ENCODE measurements at places on chromosomes 6 and 20. TPM values are rescaled to one million over a fixed set of nuclear protein-coding genes. Genes with fewer than 3 reads are reported as not detected.

DNA sequence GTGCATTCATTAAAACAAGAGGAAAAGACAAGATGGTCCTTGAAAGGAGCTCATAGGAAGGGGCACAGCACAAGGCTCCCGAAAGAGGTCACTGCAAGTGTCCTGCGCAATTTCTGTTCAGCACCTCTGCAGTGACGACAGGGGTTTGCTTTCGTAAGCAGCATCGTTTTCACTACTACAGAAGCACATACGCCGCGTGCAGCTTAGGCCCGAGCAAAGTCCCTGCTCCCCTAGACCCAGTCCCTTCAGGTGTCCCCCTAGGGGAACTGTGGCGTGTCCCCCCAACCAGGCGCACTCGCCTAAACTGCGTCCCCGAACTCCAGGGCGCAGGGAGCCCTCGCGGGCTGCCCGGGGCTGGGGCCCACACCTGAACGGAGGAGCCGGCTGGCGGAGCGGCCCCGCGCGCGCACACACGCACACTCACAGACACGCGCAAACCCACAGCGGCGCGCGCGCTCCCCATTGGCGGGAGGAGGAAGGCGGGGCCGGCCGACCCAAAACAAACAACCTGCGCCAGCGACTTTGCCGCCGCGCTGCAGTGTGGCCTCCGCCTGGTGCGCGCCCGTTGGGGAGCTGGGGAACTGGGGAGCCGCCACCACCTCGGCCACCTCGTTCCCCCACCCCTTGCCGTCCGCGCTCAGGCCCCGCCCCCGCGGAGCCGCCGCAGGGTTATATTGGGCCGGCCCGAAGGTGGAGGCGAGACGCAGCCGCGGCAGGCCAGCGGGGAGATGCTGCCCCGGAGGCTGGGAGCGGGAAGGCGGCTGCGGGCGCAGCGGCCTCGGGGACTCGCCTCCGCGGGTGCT is at the start of gene FOXQ1:
FOXQ1 (plus strand) TSS at position 699 of the 803 bp plus-strand sequence. CDS start 607 bp downstream, outside the sequence.
- peak; percentile 20 for DNase-seq

- no peak for DNase-seq
Observed at GRCh38 chr20:23412026-23412425, 9.3 kb downstream of the NAPB start.

DNA sequence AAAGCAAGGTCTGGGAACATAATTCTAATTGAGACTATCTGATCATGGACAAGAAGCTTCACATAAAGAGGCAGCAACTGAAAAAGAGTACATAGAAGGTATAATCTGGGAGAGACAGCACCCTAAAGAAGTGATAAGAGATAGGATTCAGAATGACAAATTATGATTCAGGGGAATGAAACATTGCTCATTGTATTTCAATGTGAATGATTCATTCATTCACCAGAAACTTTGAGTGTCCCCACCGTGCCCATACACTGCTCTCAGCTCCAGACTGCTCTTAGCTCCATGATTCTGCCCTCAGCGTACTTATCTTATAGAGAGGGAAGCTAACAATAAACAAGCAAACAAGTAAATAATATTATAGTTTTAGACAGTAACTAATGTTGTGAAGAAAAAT is 329.3 kb upstream of the IRAK1BP1 start:
- no peak for DNase-seq

DNA sequence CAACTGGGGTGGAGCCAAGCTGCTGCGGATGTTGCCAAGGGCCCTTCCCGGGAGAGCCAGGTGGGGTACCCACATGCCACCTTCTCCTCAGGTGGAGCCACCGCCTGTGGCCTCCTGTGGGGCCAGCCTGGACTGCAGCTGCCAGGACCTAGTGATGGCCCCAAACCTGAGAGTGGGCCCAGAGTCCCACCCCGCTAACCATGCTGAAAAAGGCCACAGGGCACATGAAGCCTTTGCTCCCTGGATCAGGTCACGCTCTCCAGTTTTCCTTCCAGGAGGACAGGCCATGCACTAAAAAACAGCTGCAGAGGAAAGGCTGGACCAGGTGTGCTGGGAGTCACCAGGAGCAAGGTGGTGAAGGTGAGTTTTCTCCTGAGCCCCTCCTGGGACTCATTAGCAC is 73.9 kb upstream of the SLC22A16 start:
- DNase-seq, result no peak

- DNase-seq, result no peak
Observed at GRCh38 chr6:42693725-42694323, 28.6 kb downstream of the PRPH2 start.

- DNase-seq, result no peak
Observed at GRCh38 chr6:138815221-138815620, 19.3 kb downstream of the ECT2L start.

DNA sequence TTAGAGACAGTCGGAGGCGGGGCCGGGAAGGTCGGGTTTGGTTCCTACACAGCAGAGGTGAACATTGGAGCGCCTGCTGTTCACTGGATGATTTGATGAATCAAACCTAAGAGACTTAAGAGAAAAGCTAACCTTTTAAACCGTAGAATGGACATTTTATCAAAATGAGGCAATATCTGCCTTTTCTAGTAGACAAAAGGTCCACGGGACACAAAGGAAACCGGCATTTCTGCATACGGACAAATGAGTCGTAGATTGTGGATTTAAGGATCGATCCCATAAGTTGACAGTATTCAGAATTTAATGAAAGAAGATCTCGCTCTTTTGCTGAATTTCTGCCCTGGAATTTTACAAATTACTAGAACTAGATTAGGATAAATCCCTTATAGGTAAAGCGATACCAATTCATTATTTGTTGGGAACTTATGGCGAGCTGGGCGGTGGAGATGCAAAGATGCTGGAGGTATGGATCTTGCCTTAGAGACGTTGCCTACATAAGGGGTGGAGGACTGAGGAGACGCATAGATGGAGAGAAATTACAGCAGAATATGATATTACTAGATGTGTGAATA is 400 bp downstream of the PAK1IP1 start:
- no peak for DNase-seq

- DNase-seq, result no peak
Observed at GRCh38 chr6:122778985-122779661, 393 bp upstream of the FABP7 start.

DNA sequence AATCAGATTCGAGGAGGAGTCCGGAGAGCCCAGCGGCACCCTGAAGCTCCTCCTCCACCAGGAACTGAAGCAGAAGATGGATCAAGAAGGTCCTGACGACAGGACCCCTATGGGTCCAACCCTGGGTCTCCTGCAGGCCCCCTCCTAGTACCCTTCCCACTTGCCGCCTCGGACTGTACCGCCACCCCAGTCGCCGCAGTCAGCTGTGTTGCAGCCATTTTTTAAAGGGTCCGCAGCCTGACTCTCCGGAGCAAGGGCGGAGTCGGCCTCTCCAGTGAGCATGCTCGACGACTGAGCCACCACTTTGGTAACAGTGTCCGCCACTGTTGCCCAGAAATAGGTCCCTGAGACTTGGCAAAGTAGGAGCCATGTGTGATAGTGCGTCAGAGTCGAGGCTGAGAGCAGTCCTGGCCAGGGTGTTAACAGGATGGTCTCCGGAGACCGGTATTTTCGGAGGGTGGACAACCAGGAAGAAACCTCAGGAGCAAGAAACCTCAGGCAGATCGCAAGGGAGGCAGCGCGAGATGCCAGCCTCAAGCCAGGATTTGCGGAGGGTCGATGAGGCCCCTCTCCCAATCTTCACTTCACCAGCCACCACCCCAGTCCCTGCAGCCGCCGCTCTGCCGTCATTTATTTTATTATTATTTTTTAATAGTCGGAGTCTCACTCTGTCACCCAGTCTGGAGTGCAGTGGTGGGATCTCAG is 294.6 kb upstream of the ZNF337 start:
- no peak for DNase-seq

GRCh38 chr6:142784344-142784743 is 160.6 kb downstream of the HIVEP2 start:
- no peak for DNase-seq

SIRPD gene
- polyA plus RNA-seq, result not detected

KCNB1 gene
- polyA plus RNA-seq, result not detected

RFX6 gene
- not detected for polyA plus RNA-seq

DOK5 gene
- 0.26 TPM for polyA plus RNA-seq

CYP39A1 gene
- not detected for polyA plus RNA-seq

Measured in CD4-positive, CD25-positive, alpha-beta regulatory T cell (primary cell).